ENCODE measurements at places on chromosomes 12 and 14.

- DNase-seq: no peak
Observed at GRCh38 chr12:28708918-28709371, 440.1 kb upstream of the FAR2 start.

- no peak for DNase-seq
Observed at GRCh38 chr12:46661110-46661845, 164.5 kb downstream of the SLC38A4 start.

GRCh38 chr12:109738878-109739665 is 25.4 kb downstream of the FAM222A start:
- peak; percentile 92 for DNase-seq

GRCh38 chr12:11071414-11071813 is 9.3 kb upstream of the TAS2R46 start:
- DNase-seq: no peak

GRCh38 chr14:101224356-101225156 is 321.0 kb upstream of the RTL1 start:
- DNase-seq: no peak

DNA sequence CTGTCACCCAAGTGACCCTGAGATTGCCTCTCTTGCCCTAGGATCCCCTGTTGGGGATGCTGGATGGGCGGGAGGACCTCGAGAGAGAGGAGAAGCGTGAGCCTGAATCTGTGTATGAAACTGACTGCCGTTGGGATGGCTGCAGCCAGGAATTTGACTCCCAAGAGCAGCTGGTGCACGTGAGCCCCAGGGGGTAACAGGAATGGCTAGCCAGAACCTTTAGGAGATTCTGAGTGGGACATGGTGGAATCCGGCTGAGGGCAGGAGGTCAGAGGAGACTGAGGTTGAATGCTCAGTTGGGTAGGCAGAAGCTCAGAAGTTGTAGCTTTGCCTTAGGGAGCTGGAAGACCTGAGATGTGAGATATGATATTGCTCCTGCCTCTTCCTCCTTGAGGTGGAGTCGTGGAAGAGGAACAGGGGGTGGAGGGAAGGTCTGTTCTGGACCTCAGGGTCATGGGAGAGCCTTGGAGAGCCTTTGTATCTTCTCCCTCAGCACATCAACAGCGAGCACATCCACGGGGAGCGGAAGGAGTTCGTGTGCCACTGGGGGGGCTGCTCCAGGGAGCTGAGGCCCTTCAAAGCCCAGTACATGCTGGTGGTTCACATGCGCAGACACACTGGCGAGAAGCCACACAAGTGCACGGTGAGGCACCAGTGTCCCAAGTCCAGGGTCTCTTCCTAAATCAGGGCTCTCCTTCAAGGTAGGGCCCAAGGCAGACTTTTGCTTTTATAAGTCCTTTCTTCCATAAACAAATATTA is 6.3 kb downstream of the GLI1 start:
- DNase-seq: no peak

- peak; percentile 36 for DNase-seq
Observed at GRCh38 chr12:26153421-26154154, 28.8 kb upstream of the BHLHE41 start.

DNA sequence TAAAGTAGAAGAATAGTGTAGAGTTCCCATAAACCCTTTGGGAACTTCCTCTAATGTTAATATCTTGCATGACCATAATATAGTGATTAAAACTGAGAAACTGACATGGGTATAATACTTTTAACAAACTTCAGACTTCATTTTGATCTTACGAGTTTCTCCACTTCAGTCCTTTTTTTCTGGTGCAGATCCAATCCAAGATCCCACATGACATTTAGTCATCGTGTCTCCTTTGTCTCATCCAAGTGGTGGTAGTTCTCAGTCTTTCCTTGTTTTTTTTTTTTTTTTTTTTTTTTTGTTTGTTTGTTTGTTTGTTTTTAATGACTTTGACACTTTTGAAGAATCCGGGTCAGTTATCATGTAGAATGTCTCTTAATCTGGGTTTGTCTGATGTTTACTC is 179.2 kb downstream of the CACNA1C start:
- DNase-seq: no peak

- peak; percentile 82 for DNase-seq
Observed at GRCh38 chr14:96100161-96101064, 61.3 kb downstream of the C14orf132 start.

DNA sequence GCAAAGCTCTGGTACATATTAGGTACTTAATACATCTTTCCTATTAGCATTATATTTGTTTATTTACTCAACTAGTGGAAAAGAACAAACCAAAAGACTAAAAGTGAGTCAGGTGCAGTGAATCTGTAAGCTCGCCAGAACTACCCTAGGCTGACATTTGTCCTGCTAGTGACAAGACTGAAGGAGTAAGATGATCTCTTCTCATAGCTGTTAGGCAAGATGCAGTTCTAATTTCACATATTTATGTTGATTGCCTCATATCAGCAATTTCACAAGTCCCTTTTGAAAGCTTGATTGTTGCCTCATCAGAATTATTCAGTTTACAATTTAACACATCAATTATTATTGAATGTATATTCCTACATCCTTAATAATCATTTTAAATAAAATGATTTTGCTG is 293.0 kb upstream of the NAV3 start:
- DNase-seq: no peak

GRCh38 chr14:105394714-105395537 is 3.4 kb upstream of the TEX22 start:
- DNase-seq: no peak

DNA sequence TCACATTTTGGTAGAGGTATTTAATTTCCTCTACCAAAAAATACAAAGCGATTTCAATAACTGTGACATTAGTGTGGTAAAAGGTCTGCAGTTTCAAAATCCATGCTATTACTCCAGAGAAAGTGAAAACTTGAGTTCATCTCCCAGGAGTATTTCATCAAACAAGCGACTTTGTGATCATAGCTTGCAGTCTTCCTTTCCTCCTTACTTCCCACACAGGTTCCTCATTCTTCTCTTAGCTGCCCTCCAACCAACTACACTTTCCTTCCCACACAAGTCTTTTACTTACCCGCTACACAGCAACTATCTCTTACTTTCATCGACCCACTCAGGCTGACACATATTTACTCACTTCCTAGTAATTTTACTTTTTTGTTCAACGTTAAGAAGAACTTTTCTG is 413.4 kb upstream of the USP15 start:
- DNase-seq: no peak

DNA sequence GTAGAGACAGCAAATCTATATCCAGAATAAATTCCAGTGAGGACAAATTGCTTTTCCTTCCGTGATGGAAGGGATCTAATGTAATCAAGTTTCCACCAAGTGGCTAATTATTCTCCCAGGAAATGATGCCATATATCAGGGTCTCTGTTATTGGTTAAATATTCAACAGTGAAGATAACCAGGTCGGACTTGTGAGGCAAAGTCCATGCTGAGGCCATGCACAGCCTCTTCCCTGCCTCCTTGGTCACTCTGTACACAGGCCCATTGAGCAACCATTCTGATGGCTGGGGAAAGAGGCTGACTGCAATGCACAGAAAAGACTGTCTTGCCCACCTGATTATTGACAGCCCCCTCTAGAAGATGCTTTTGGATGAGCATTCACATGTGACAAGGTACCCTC is 90.1 kb downstream of the TNFAIP2 start:
- no peak for DNase-seq

- DNase-seq: no peak
Observed at GRCh38 chr12:77251799-77252198, 186.4 kb upstream of the E2F7 start.

GRCh38 chr12:112216223-112216622 is 90.9 kb downstream of the TRAFD1 start:
- DNase-seq: no peak

- peak; percentile 88 for DNase-seq
Observed at GRCh38 chr12:111599453-111600204, 514 bp upstream of the ATXN2 start.

DNA sequence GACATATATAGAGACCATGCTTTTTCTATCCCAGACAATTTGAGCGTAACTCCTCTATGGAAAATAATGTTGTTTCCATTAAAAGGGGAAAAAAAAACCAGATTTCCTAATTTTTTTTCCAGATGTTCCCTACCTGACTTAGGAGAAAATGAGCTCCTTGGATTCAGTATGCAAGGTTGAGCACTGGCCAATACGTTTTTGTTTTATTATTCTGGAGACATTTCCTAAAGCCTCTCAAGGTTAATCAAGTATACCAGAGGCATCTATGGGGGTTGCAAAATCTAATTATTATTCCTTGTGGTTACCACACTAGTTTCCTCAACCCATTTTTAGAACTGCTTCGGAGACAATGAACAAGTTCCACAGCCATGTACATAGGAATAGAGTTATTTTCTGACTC is 291.3 kb downstream of the SLC16A7 start:
- no peak for DNase-seq

- DNase-seq: no peak
Observed at GRCh38 chr14:37167151-37168047, 5.0 kb downstream of the SLC25A21 start.

GRCh38 chr12:57500213-57500612 is 12.3 kb downstream of the MARS1 start:
- no peak for DNase-seq

GRCh38 chr14:81169711-81170103 is 51.1 kb downstream of the GTF2A1 start:
- no peak for DNase-seq

DNA sequence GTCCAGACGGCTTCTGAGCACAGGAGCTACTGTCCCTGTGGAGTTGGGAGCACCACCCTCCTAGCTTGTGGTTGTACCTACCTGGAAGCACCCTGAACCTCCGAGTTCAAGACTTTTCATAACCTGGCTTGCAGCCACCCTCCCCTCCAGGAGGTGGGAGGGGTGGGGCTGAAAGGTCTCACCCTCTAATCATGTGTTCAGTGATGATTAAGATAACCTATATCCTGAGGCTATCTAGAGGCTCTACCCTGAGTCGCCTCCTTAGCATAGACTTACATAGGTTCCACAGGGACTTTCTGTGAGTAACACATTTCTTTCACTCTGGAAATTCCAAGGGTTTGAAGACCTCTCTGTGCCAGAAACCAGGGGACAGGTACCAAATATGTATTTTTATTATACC is 146.5 kb downstream of the CFAP54 start:
- DNase-seq: no peak

DNA sequence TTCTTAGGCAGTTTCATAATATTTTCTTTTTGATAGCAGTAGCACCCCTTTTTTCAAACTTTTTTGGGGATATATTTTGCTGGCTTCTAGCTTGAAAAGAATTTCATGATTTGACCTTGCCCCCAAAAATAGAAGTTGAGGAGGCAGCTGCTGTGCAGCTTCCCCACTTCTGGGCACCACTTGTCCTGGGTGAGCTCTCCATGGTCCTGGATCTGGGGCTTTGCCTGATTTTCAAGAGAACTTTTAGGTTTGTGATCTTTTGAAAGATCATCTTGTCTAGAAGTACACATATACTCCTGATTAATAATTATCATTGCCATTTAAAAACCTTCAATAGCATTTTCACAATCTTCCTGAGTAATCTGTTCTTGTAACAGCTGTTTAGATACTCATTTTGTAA is 271.6 kb downstream of the NPAS3 start:
- no peak for DNase-seq

GRCh38 chr12:92436856-92437255 is 265.9 kb upstream of the PLEKHG7 start:
- no peak for DNase-seq

GRCh38 chr12:17661250-17661649 is 428.7 kb downstream of the RERGL start:
- DNase-seq: no peak

GRCh38 chr12:122891661-122892525 is 4.0 kb downstream of the VPS37B start:
- DNase-seq: peak; percentile 58

- no peak for DNase-seq
Observed at GRCh38 chr12:25319233-25319984, 68.7 kb upstream of the KRAS start.

GRCh38 chr14:105477660-105478397 is 3.2 kb downstream of the CRIP2 start:
- DNase-seq: no peak

DNA sequence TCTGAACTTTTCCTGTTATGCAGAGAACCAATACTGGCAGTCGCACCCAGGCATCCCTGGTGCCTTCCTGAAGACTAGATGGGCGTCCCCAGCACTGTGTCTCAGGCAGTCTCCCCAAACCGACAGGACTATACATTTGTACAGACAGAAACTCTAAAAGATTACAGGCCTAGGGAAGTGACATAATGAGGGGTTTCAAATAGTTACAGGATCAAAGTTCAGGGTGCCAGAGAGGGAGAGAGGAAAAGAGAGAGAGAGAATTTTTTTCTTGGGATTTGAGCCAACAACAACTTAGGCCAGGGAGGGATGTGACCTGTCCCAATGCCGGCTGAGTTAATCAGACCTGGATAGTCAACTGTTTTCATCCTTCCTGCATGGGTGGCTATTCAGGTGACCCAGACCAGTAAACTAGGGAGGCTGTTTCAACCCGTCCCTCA is 9.3 kb upstream of the GMFB start:
- DNase-seq: no peak

GRCh38 chr12:69738351-69739286 is at the start of gene RAB3IP:
Gene RAB3IP, plus strand, starts transcription at chr12:69738860. Its CDS starts 16,549 bp downstream, at chr12:69755409.
- DNase-seq: peak; percentile 91

All from H54 (cell line).